BJ (cell line): ENCODE measurements at places on chromosomes 7 and 10. TPM values are rescaled to one million over a fixed set of nuclear protein-coding genes. Genes with fewer than 3 reads are reported as not detected.

DNA sequence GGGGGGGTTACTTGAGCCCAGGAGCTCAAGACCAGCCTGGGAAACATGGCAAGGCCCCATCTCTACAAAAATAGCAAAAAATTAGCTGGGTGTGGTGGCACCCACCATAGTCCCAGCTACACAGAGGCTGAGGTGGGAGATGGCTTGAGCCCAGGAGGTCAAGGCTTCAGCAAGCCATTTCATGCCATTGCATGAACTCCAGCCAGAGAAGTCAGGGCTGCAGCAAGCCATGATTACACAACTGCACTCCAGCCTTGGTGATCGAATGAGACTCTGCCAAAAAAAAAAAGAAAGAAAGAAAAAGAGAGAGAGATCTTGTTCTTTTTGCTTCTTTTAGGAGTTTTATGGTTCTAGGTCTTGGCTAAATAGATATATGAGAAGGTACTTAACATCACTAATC lies 200.2 kb upstream of the PHYHIPL start:
- DNase-seq, result no peak

Gene CYTH3
- polyA plus RNA-seq, result 40.6 and 45.5 TPM in 2 replicates

- DNase-seq, result no peak
These were observed 14.8 kb upstream of the GSAP start for GRCh38 chr7:77430927-77431326.

GRCh38 chr10:72056932-72057751 lies 31.2 kb downstream of the SPOCK2 start:
- DNase-seq, result no peak

DNA sequence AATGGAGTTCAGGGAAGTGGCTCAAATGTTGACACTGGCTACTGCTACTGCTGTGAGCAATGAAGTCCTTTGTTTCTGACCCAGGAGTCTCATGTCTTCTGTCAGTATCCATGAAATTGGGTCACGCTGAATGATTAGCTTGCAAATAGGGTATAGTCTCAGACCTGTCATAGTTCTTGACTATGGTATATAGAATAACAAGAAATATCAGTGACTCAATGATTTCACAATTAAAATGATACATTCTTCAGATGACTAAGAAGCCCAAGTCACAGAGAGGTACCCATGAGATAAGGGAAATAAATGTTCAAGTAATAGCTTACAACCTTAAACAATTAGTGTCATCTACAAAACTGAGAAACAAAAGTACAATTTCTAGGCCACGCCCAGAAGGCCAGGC lies 89.3 kb downstream of the LYZL2 start:
- no peak for DNase-seq

Gene VIPR2
- polyA plus RNA-seq, result not detected in 2 replicates

GRCh38 chr7:106521541-106521940 lies 139.4 kb downstream of the CCDC71L start:
- no peak for DNase-seq
